ENCODE measurements at places on chromosomes 12 and 14. TPM values are rescaled to one million over a fixed set of nuclear protein-coding genes. Genes with fewer than 3 reads are reported as not detected.

DNA sequence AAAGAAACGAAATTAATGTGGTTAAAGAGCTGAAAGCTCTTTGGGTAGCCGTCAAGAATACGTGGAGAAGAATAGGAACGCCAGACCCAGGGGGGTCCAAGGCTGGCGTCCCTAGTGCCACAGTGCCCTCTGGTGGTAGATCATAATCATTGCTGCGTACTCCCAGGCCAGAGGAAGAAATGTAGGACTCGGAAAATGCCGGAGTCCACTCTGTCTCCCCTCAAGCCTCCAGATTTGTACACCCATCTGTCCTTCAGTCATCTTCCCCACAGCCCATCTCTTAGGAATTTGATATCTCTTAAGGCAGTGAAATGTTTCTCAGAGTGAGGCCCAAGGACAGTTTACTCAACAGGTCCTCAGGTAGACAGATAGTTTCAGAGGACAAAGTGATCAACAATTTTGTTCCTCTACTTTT, 25.4 kb upstream of the PLEKHG6 start:
- peaks cover 16% of the 10 kb centered on the region for H3K27me3 ChIP-seq
- no peaks in the 10 kb centered on the region for H3K36me3 ChIP-seq
- H3K27ac ChIP-seq, result no peak overlapping the region
- peak; percentile 55 for DNase-seq

- H3K4me3 ChIP-seq, result peak overlapping the region; percentile 92
- DNase-seq, result peak; percentile 76
Measured at GRCh38 chr12:76030341-76031080, 1.1 kb downstream of the PHLDA1 start.

Gene SLC25A21
- not detected for total RNA-seq

GRCh38 chr14:34710744-34711143, 3.6 kb downstream of the CFL2 start:
- H3K27ac ChIP-seq, result no peak overlapping the region
- H3K4me1 ChIP-seq, result peaks cover 14% of the 10 kb centered on the region
- H3K27me3 ChIP-seq, result peaks cover 3% of the 10 kb centered on the region
- DNase-seq, result no peak

DNA sequence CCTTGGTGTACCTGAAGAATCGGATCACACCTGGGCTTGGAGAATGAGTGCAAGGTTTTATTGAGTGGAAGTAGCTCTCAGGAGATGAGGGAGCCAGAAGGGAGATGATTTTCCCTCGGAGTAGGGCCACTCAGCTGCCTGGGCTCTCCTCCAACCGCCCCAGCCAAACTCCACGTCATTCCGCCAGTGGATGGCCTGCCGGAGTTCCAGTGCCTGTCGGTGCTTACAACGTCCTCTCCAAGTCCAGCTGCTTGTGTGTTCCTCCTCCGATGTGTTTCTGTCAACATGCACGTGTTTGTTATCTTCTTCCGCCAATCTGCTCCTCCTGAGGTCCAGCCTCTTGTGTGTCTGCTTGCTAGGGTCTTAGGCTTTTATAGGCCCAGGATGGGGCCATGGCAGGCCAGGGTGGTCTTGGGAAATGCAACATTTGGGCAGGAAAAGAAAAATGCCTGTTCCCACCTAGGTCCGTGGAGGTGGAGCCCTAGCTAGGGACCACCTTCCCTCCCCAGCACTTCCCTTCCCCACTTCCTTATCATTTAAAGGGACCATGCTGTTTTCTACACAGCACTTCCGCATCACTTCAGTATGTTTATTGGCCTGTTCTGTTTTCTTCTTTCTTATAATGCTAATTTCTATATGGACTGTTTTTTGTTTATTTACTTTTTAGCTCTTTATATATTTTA, 343.2 kb downstream of the PDZRN4 start:
- H3K4me1 ChIP-seq, result no peaks in the 10 kb centered on the region
- no peaks in the 10 kb centered on the region for H3K36me3 ChIP-seq
- peaks cover 1% of the 10 kb centered on the region for H3K27me3 ChIP-seq
- DNase-seq, result no peak
- H3K27ac ChIP-seq, result no peak overlapping the region
- H3K4me3 ChIP-seq, result no peak overlapping the region

Gene HEATR5A
- total RNA-seq, result 11.5 TPM

Gene GPR68
- total RNA-seq, result 28.0 TPM

- H3K36me3 ChIP-seq, result no peaks in the 10 kb centered on the region
- H3K4me1 ChIP-seq, result no peaks in the 10 kb centered on the region
- no peak for DNase-seq
- H3K27ac ChIP-seq, result no peak overlapping the region
- no peak overlapping the region for H3K4me3 ChIP-seq
- H3K27me3 ChIP-seq, result peaks cover 6% of the 10 kb centered on the region
Measured at GRCh38 chr12:1567852-1568251, 26.5 kb downstream of the FBXL14 start.

Gene PAX9
- not detected for total RNA-seq

Gene FAM90A1
- total RNA-seq, result 0.11 TPM

DNA sequence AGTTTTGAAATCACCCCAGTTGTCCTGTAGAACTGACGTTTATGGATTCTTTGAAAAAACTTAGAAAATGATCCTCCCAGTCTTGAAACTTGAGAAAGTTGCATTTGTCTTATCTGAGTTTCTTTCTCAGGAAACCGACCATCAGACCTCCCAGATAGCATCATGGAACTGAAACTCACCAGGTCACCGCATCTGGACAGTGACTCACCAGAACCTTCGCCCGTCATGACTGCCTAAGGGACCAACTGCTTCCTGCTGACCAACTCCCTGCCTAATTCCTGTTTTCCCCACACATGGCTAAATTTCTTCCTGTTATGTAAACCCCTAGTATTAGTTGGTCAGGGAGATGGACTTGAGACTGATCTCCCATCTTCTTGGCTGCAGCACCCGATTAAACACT, 175.7 kb downstream of the RIMBP2 start:
- H3K27ac ChIP-seq, result no peak overlapping the region
- no peaks in the 10 kb centered on the region for H3K4me1 ChIP-seq
- DNase-seq, result no peak
- H3K27me3 ChIP-seq, result no peaks in the 10 kb centered on the region

DNA sequence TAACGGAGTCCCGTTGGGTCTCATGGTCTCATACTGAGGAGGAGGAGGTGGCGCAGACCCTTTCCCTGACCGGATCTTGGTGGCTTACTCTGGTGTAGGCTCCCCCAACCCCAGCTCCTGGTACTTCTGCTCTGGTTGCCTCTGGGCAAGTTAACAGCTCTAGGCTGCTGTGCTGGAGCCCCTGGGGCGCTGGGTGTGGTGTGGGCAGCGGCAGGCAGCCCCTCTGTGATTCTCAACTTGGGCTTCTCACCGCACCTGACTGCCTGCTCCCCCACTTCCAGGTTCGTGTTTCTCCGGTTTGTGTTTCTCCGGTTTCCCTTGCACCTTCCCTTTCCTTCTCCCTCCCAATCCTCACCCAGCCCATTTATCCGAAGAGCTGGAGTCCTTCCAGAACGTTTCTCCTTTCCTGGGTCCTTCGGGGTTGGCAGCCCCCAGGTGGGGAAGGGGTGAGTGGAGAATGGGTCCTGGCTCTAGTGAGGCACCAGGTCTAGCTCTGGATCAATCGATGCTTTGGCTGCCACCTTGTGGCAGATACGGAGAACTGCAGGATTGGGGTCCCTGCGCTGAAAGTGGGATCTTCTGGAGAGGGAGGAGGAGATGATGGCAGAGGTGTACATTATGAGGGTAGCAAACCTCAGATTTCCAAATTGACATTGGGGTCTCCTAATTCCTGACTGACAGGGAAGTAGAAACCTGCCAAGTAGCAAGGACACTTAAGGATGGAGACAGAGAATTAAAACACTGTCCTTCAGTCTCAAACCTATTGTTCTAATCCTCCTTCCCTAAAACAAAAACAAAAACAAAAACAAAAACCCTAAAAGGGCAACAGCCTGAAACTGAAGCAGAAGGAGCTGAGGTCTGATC, 8.3 kb downstream of the CISTR start:
- no peak overlapping the region for H3K27ac ChIP-seq
- H3K27me3 ChIP-seq, result peaks cover 53% of the 10 kb centered on the region
- H3K4me1 ChIP-seq, result peaks cover 18% of the 10 kb centered on the region
- peak overlapping the region; percentile 62 for H3K4me3 ChIP-seq
- peak; percentile 58 for DNase-seq

Gene FKBP11
- 51.9 TPM for total RNA-seq

Gene NRIP2
- not detected for total RNA-seq

Gene HNRNPC
- 677 TPM for total RNA-seq

DNA sequence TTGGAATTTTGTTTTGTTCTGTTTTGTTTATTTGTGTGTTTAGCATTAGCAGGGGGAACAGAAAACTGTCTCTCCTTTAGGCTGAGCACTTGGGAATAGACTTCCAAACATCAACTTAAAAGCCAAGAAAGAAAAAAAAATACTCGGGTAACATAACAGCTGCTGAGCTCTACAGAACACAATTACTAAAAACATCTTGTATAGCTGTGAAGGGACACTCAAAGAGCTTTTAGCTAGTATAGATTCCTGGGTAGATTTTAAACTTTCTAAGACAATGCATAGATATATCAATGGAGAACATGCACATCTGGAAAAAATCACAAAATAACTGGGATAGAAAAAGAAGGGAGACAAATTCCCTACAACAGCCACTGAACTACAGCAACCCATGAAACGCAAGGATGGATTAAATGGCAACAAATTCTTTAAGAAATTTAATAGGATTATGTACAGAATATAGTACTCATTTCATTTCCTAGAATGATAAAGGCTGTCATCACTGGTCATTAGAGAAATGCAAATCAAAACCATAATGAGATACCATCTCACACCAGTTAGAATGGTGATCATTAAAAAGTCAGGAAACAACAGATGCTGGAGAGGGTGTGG, 174.3 kb upstream of the KRR1 start:
- H3K27me3 ChIP-seq, result peaks cover 11% of the 10 kb centered on the region
- H3K36me3 ChIP-seq, result no peaks in the 10 kb centered on the region
- H3K27ac ChIP-seq, result no peak overlapping the region
- no peaks in the 10 kb centered on the region for H3K4me1 ChIP-seq
- DNase-seq, result no peak

- peaks cover 14% of the 10 kb centered on the region for H3K4me1 ChIP-seq
- peaks cover 5% of the 10 kb centered on the region for H3K27me3 ChIP-seq
- no peaks in the 10 kb centered on the region for H3K36me3 ChIP-seq
- H3K27ac ChIP-seq, result no peak overlapping the region
- DNase-seq, result no peak
- H3K4me3 ChIP-seq, result peak overlapping the region; percentile 7
Measured at GRCh38 chr12:106226884-106227640, 20.8 kb downstream of the CKAP4 start.
